ENCODE measurements at places on chromosomes 3 and 15.

- DNase-seq: no peak
These were observed 80.1 kb downstream of the FEZF2 start for GRCh38 chr3:62293051-62293780.

DNA sequence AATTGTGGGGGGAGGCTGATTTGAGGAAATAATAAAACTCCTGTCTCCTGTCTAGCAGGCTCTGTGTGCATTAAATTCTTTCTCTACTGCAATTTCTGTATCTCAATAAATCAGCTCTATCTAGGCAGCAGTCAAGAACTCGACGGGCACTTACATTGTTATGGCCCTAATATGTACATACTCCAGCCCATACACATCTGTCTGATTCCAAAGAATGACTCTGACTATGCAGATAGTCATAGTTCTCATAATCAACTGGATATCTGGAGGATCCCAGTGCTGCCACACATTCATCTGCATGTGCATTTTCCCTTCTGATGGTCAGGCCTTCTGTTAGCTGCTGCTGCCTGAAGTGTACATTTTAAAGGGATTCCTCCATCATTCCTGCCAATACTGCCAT lies 114.6 kb downstream of the GABRB3 start:
- DNase-seq: no peak

GRCh38 chr3:8210882-8211341 lies 290.7 kb upstream of the LMCD1 start:
- DNase-seq: no peak

DNA sequence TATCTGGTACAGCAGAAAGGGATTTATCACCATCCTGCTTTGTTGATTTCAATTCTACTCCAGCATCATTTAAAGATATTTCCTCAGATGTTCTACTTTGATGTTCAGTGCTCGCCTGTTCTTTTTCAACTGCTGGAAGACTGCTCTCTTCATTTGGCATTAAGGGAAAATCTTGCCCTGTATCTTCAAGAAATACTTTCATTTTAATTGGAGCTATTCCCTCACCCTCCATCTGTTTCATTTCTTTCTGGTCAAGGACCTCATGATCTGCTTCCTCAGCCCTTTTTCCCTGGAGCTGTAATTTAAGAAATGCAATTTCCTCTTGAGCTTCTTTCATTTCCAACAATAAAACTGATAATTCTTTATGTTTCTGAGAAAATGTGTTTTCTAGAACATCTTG lies 37.8 kb upstream of the HCLS1 start:
- DNase-seq: no peak

DNA sequence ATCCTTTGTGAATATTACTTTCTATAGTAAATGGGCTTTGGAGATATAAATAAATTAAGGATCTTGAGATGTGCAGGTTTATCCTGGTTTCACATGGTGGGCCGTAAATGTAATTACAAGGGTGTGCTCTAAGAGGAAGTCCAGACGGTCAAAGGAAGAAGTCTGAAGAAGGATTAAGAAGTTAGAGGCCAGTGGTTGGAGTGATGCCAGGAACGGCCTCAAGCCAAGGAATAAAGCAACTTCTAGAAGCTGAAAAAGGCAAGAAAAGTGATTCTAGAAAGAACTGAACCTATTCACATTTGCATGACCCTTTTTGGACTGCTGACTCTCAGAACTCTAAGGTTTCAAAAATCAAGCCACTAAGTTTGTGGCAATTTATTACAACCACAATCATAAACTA lies 981.3 kb upstream of the ALCAM start:
- no peak for DNase-seq

GRCh38 chr3:66552846-66553245 lies 52.0 kb upstream of the LRIG1 start:
- no peak for DNase-seq

DNA sequence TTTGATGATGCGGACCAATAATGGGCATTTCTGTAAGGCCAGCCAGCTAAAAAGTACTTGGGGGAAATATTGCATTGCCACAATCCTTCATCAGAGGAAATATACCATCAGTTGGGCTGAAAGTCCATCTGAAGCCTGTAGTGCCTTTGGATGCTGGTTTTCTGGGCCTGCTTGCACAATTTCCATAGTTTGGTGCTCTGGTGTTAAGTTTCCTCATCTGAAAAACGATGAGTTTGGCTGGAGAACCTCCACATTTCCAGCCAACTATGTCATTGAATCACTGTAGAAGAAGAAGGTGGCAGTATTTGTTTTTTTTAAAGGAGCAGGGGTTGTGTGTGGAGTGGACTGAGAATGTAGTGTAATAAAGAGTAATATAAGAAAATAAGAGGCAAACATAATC lies 10.1 kb downstream of the CCNB2 start:
- no peak for DNase-seq

- no peak for DNase-seq
These were observed 194.9 kb downstream of the RAP2B start for GRCh38 chr3:153356908-153357307.

DNA sequence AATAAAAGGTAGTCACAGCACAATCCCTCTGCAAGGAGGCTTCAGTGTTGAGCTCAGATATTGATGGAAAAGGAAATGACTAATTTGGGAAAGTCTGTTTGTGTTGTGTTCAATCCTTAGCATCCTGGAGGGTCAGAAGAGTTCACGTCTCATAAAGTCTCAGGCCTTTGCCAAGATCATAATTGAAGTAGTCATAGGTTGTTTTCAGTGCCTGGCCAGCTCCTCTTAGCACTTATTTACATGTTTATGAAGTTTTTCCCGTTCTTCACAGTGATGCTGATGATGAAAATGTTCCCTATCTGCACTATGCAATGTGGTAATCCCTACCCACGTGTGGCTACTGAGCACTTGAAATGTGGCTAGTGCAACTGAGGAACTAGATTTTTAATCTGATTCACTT lies 61.6 kb upstream of the TGFBR2 start:
- no peak for DNase-seq
